ENCODE measurements at places on chromosomes 5 and 9.

GRCh38 chr5:150329881-150330876, 27.3 kb upstream of the TCOF1 start:
- no peak for DNase-seq

GRCh38 chr5:173743641-173744343, 127.3 kb upstream of the BOD1 start:
- DNase-seq, result no peak

DNA sequence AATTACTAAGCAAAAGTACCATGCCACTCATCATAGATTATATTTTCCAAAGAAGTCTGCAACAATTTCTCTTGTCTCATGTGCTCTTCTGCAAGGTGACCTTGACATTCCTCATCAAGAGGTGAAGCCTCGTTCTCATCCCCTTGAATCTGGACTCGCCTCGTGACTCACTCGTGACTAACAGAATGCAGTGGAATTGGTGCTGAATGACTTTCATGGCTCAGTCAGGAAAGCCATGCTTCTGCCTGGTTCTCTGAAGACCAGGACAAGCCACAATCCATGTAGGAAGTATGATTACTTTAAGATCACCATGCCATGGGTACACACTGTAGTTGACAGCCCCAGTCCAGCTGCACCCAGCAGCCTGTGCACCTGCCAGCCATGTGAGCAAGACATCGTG, 335.8 kb downstream of the GADD45G start:
- DNase-seq, result peak; percentile 22

- DNase-seq, result peak; percentile 52
Observed at GRCh38 chr9:14094491-14094890, 219.4 kb downstream of the NFIB start.

DNA sequence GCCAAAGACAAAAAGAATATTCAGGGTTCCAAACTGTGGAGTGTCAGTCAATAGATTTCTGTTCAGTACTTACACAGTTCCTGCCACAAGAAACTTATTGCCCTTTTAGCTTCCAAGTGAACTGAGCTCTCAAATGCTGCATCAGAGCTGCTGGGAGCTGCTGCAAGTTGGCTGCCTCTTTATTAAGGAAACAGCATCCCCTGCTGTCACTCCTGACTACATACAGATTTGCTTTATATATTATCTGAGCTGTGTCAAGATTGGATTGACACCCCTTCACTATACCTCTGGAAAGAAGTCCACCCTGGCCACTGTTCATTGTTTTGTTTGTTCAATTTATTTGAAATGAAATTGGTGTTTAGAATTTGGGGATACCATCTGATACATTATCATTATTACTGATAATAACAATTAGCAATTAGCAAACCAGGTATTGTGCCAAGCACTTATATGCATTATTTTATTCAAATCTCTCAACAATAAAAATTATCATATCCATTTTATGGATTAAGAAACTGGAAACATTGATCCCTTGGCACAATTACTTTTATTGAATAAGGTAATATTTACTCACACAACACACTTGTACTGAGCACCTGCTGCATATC, 16.4 kb upstream of the C5orf58 start:
- peak; percentile 18 for DNase-seq

GRCh38 chr5:11212706-11213105, 451.7 kb upstream of the DAP start:
- no peak for DNase-seq

- DNase-seq, result no peak
Observed at GRCh38 chr5:156589946-156590216, 260.2 kb upstream of the PPP1R2B start.

Data from DMS53 (cell line).